ENCODE measurements at places on chromosomes 5 and 9.
A peak's percentile ranks its signal among the peaks of the same experiment; 100 is the strongest.

DNA sequence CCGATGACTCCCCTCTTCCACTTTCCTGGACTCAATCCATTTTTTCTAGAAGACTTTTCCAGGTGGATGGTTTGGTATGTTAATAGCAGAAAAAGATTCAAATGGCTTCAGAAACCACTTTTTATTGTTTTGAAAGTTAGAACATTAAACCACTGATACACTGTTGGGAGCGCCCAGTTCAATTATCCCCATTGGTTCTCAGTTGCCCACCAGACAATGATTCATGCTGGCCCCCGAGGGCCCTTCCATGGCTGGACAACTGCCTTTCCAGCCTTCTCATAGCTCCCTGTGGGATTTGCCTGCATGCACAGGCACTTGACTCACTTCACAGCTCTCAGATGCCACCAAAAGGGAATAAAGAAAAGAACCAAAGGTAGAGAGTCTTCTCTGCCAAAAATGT lies 21.3 kb upstream of the ANKRD34B start:
- no peak for DNase-seq

DNA sequence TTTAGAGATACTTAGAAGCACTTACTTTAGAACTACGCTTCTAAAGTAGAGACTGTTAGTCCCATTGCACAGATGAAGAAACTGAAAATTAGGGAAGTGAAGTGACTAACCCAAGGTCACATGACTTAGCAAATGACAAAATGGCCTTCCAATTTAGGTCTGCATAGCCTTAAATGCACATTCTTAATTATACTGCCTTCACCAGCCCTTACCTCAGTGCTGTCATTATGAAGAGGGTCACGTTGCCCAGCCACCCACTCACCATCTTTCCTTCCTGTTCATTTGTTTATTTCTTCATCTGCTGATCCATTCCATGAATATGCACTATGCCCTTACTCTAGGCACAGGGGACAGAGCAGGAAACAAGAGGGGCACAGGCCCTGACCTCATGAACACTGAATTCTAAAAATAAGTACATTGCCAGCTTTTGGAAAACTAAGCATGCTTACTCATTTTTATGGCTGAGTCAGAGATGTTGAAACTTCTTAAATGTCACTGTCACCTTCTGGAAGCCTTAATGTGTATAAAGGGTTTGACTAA lies 8.6 kb downstream of the HAVCR2 start:
- no peak for DNase-seq

GRCh38 chr9:89791754-89792153 lies 186.9 kb downstream of the GADD45G start:
- peak; percentile 95 for DNase-seq

GRCh38 chr9:131642496-131643083 lies 97.3 kb downstream of the PRRT1B start:
- DNase-seq: peak; percentile 65

DNA sequence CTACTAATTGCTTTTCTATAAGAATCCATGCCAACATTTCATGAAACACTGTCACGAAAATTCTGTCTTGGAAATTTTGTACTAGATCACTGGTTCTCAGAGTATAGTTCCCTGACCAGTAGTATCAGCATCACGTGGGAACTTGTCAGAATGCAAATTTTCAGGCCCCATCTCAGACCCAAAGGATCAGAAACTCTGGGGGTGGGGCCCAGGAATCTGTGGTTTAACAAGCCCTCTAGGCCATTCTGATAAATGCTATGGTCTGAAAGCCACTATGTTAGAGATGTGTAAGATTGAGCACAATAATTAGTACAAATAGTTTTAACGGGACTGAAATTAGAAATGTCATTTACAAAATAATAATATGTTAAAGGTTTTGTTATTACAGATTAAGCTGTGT lies 615.7 kb upstream of the ARRDC3 start:
- DNase-seq: peak; percentile 19

DNA sequence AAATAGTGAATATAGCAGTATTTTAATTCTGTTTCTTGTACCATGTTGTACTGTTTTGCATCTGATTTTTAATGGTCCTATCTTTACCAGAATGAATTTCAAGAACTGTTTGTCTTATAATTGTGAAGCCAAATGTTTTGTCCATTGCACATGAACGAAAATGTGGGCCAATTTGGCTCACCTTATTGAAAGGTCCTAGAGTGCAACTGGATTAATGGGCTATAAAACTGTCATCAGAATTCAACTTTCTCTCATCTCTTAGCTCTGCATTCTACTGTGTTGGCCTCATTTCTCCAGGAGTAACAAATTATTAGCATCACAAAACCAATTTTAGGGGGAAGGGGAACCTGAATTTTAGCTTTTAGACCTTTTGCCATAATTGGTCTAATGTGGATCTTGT lies 179.4 kb upstream of the NUDT12 start:
- DNase-seq: no peak

DNA sequence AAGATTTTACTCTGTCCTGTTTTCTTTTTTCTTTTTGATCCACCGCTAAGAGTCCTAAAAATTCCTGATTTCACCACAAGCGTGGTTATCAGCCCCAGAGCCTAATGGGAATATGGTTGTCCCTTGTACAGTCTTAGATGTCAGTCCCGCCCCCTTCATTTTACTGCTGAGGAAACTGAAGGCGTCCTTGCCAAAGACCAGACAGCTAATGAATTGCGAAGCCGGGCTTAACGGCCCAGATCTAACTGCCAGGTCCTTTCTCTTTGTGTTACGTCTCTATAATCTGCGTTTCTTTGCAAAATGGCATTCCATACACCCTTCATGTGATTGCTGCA lies 497 bp downstream of the NSA2 start:
- peak; percentile 55 for DNase-seq

- DNase-seq: peak; percentile 17
Observed at GRCh38 chr5:134106991-134107701, 7.3 kb upstream of the TCF7 start.

- DNase-seq: peak; percentile 85
Observed at GRCh38 chr5:77644371-77645157, 6.1 kb upstream of the OTP start.

DNA sequence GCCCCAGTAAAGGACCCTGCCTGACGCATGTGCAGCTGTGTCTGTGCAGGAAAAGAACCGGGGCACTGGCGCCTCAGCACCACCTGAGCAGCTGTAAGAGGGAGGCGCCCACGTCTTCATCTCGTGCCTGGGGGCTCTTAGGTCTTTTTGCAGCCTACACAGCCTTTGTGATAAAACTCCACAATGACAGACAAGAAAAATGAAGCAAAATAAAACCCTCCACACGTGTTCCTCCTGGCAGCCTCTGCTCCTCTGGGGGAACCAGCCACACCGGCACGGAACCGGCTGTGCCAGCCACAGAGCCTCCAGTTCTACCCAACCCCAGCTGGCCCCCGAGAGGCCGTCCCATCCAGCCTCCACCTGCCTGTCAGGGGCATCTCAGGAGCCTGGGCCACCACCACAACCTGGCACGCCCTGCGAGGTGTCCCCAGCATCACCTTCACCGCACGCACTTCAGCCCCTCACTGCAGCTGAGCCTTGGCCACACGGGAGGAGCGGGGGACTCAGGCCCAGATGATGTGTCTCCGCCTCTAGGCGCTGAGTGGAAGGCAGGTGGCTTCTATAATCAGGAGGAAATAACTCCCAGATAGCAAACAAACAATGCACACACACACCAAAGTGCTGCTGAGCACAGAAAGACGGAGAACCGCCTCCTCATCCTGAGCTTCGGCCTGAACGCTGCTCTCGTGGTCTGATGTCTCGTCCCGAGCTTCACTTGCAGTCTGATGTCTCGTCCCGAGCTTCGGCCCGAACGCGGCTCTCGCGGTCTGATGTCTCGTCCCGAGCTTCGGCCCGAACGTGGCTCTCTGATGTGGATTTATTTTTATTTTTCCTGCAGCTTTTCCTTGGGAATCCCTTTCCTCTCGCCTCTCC lies 28.6 kb upstream of the NSMF start:
- DNase-seq: peak; percentile 85

GRCh38 chr9:13113216-13113615 lies 166.3 kb downstream of the MPDZ start:
- peak; percentile 52 for DNase-seq

DNA sequence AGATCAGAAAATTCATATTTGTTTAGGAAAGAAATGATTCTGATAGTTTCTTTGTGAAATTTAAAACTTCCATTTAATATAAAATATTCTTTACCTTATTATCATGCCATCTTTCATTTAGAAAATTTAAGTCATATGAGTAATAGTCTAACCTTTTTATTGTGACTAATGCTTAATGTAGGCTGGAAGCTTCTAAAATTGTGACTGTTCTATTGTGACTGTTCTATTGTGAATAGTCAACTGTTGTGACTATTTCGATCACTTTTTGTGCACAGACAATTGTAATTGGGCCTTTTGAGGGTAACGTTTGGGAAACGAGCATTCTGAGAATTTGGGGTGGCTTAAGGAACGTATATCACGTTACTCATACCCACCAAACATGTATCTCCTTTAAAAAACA lies 100.0 kb downstream of the PARP8 start:
- no peak for DNase-seq

- peak; percentile 58 for DNase-seq
Observed at GRCh38 chr5:92561411-92561959, 1019.5 kb downstream of the NR2F1-AS1 start.

GRCh38 chr5:43627028-43627427 lies 24.0 kb downstream of the NNT start:
- peak; percentile 57 for DNase-seq

GRCh38 chr5:89721931-89722330 lies 687.6 kb downstream of the CETN3 start:
- DNase-seq: no peak

GRCh38 chr9:93203718-93204469 lies 20.0 kb downstream of the WNK2 start:
- no peak for DNase-seq

- no peak for DNase-seq
Observed at GRCh38 chr9:33752130-33752637, 43.2 kb upstream of the PRSS3 start.

DNA sequence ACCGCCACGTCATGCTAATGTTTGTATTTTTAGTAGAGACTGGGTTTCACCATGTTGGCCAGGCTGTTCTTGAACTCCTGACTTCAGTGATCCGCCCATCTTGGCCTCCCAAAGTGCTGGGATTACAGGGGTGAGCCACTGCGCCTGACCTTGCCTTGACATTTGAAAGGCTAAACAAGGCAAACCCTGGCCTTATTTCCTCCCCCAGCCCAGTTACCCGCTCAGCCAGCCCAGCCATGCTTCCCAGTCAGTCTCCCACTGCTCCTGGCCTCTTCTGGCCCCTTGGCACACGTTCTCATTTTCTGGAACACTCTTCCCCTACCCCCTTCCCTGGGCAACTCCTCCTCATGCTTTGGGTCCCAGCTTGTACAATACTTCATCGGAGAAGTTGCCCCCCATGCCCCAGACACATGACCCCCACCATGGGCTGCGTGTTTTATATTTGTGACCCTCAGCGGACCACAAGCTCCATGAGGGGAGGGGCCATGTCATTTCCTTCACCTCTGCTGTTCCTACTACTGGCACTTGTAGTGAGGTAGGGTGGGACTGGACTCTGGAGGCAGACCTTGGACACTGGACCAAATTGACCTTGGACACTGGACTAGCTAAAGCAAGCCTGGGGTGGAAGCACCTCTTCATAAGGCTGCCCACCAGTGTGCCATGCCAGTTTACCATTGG lies 94.4 kb upstream of the IER5L start:
- no peak for DNase-seq

DNA sequence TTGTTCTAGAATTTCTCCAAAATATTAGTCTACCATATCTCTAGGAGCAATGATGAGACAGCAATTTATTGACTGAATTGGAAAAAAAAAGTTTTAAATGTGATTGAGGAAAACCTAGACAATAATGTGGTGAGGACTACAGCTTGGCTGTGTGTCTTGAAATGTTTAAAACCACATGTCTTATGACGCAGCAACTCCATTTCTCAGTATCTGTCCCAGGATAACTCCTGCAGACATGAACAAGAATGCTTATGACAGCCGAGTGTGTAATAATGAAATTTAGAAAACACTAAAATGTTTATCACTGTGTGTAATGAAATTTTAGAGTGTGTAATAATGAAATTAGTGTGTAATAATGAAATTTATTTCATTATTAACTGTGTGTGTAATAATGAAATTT lies 254.1 kb upstream of the DAPK1 start:
- no peak for DNase-seq

DNA sequence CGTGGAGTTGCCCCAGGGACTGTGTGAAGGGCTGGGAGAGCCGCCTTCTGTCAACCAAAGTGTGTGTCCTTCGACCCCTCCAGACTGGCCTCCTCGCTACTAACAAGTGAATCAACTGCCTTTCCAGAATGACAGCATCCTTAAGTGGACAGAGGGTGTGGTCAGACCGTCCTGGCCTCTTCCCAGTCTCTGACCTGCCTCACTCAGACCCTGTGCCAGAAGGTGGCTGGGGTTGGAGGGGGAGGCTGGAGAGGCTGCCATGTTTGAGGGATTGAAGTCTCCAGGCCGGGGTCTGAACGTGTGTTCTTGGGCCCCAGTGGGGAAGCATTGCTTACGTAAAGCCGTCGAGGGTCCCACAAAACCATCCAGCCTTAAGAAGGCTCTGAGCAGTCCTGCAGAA lies 389.3 kb upstream of the IRX4 start:
- DNase-seq: no peak

- DNase-seq: no peak
Observed at GRCh38 chr5:96881511-96882115, 5.3 kb downstream of the ERAP2 start.

GRCh38 chr5:157761690-157762621 lies 18.4 kb downstream of the LSM11 start:
- peak; percentile 83 for DNase-seq
